Jurkat, Clone E6-1 (cell line): ENCODE measurements at places on chromosomes 5 and 9.

DNA sequence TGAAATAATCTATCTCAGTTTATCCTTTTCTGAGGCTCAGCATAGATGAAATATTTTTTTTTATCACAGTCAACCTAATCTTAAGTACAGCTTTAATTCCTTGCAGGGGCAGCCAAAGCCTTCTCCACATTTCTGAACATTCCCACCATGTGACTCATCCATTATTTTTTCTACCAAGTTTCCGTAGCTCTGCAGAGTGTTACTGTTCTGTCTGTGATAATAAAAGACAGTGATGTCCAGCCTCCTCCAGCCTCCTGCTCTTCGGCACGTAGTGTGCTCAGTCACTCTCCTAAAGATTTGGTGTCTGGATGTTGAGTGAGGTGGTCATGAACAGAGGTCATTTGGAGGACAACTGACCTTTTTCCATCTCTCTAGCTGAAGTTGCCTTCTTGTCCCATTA is 338.1 kb upstream of the ADAMTS16 start:
- no peak for DNase-seq

DNA sequence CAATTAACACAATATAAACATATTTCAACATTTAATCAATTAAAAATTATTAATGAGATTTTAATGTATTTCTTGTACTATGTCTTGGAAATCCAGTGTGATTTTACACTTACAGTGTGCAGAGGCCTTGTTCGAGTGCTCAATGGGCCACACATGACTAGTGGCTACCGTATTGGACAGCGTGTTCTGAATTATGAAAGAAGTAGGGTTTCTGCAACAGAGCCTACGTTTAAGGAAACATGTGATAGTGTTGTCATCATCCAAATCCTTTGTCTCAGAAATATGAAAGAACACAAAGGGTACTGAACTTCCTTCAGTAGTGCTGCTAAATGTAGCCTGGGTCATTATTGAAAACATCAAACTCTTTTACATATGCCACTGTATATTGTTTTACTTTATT is 29.5 kb downstream of the NPR3 start:
- DNase-seq: no peak

GRCh38 chr5:136808756-136809155 is 443.4 kb upstream of the TRPC7 start:
- DNase-seq: no peak

DNA sequence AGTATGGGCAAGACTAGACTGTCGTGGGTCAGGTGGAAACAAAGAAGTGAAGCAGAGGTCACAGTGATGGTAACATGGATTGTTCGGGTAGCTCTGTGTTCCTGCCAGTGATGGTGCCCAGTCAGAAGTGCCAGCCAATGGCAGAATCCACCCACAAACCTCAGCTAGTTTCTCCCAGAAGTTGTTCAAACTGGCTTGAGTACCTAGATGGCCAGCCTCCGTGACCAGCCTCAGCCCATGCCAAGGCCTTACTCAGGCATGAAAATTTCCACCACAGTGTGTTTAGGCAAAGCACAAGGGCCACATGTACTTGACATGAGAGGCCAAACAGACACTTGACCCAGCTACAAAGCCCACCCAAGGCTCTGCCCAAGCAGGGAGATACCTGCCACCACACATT is 19.4 kb upstream of the BTNL9 start:
- no peak for DNase-seq

GRCh38 chr9:32253731-32254130 is 130.7 kb upstream of the ACO1 start:
- DNase-seq: no peak

GRCh38 chr5:179438011-179438441 is 92.8 kb upstream of the ADAMTS2 start:
- DNase-seq: no peak

DNA sequence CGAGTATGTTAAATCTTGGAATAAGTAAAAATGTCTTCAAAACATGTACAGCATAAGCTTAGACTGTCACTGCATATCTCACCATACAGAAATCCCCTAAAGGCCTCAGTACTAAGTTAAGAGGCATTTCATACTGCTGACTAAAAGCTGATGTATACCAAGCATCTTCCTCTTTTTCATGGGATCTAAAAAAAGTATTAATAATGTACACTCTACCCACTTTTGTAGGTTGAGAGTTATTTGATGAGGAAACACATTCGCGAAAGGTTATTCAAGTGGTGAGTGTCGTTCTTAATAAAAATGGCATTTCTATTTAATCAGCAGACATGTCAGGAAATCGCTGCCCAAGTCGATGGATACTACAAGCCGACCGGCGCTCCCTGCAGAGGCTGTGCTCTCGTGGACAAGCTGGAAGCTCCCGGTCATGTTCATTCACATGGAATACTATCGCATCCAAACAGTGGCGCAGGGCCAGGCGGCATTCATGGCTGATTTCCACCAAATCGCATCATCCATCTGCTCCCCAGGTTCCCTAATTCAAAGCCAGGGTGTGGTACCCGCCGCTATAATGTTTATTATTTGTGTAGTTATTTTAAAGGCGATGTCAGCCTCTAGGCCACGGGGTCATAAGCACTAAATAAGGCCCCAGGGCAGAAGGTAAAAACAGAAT is 724 bp downstream of the SGTB start:
- DNase-seq: no peak

GRCh38 chr9:115615000-115615401 is 497.0 kb upstream of the TNC start:
- no peak for DNase-seq

DNA sequence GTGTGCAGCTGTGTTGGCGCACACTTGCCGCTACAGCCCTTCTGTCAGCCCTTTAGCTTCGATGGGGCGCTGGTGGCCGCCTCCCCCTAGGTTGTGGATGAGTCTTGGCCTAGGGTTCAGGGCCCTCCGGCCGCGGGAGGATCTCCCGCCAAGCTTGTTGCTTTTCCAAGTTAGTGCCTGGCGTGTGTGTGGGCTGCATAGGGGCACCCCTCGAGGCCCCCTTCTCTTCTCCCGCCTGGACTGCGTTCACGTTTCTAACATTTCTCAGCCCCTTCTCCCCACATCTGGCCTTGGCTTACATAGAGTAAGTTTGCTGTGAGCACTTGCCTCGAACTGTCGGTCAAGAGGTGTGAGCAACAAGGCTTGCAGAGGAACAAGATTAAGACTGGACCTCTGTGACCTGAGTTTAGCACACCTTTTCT is 413 bp upstream of the OXCT1 start:
- DNase-seq: no peak
